ENCODE measurements at places on chromosomes 1 and 21.

- DNase-seq, result no peak
Observed at GRCh38 chr21:40568807-40569206, 278.2 kb downstream of the DSCAM start.

GRCh38 chr21:21034036-21034435 lies 35.8 kb downstream of the NCAM2 start:
- no peak for DNase-seq

DNA sequence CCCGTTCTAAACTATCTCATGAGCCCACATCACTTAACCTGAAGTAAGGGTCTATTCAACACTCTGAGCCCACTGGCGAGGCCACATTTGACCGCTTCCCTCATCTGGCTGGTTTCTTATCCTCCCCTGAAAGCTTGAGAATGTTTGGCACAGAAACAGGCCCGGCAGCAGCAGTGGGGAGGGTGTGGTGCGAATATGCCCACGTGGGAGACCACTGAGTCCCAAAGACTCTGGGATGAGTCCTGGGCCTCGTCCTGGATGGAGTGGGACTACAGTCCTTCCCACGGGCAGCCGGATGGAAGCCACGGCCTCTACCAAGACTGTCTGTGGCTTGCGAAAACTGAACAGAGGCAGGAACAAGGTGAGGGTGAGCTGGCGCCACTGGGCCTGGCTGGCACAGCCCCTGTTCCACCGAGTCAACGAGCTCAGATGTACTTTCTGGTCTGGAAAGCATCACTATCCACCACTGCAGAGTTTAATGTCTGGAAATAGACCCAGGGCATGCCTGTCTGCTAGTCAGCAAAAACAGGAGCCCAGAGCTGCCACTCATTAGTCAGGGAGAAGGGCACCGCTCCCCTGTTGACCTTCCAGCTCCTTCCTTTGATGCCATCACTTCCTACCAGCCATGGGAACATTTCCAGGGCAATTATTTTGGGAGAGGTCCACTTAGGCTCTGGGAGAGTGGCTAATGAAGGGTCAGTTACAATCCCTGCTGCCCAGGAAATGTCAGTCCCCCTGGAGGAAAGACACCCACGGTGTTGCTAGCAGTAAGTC lies 386.6 kb downstream of the MATN1 start:
- no peak for DNase-seq

DNA sequence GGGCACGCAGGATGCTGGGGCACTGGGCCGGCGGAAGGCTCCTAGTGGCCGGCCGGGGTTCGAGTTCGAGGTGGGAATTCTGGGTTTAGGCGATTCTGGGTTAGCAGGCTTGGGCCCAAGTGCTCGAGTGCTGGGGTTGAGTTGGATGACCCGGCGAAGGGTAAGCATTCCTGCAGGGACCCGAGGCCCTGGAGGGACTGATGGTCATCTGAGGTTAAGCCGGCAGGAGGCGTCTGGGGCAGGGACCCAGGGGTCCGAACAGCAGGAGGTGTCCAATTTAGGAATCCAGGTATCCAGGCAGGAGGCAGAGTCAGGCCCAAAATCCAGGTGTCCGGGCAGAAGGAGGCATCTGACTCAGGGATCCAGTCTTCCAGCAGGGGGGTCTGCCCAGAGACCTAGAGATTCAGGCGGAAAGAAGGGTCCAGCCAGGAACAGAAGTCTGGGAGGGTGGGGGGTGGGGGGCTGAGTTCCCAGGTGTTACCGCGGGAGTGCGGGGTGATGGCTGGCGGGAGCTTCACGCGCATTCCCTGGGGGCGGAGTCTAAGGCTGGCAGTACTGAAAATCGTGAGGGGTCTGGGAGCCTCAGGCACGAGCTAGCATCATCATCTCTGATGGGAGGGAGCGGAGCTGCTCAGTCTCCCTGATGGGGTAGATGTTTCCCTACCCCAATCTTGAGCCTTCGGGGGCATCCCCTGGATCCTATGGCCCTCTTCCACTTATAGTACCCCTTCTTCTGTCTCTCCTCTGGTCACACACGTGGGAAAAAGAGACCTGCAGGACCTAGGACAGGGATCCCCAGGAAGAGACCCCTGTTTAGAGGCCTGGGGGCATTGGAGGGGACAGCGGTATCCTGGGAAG lies 585 bp downstream of the GPR3 start:
- no peak for DNase-seq

- DNase-seq, result no peak
Observed at GRCh38 chr1:242554577-242554976, 30.1 kb upstream of the PLD5 start.

- no peak for DNase-seq
Observed at GRCh38 chr1:82486468-82486867, 685.7 kb downstream of the ADGRL2 start.

DNA sequence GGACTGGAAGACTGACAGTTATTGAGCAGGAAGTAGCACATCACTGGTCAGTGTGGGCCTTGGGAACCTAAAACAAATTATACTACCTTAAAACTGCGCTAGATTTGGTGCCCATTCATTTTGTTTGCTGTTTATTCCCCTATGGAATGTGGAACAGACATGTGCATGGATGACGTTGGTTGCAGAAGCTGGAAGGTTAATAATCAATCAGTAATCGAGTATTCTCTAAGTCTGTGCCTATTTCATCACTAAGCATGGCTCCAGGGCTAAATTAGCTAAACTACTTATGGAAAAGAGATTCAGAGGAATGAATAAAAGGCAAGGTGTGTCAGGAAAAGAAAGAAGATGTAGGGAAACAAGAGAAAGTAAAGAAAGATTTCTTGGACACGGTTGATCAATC lies 33.5 kb upstream of the DPT start:
- no peak for DNase-seq

- no peak for DNase-seq
Observed at GRCh38 chr1:78799926-78800325, 150.3 kb downstream of the IFI44 start.
